CD4-positive, alpha-beta T cell treated with Interferon gamma for 1 hour (primary cell): ENCODE measurements at places on chromosomes 12 and 14.
A peak's percentile ranks its signal among the peaks of the same experiment; 100 is the strongest.

DNA sequence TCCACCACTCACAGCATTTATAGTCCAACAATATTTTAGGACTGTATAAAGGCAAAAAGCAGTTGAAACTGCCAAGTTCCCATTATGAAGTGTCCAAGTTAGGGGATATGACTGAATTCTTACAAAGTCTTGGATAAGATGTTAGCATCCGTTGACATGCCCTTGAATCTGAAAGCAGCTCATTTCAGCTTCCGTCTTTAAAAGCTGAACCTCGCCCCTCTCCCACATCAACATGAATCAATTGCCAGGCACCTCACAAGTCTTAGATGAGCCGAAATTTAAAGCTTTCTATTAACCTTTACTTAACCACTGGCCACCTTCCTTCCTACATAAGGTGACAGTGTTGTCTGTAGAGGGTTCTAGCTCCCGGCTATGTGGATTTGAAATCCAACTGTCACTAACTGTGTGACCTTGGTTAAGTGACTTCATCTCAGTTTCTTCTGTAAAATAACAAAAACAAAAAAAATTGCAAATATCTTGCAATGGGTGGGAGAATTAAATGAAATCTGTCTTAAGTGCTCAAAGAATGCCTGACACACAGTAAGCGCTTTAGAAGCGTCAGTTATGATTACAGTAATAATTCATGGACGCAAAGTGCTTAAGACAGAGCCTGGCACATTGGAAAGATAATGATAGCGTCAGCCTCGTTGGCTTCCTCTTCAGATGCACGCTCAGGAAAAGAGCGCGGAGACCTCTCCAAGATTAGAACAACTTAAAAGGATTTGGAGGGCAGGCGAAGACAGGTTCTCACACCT, 1.2 kb downstream of the PPP1CC start:
- no peak for DNase-seq

- DNase-seq = no peak
Measured at GRCh38 chr12:67957383-67957782, 31.9 kb upstream of the IFNG-AS1 start.

- DNase-seq = no peak
Measured at GRCh38 chr12:32697445-32697844, 18.3 kb downstream of the DNM1L start.

DNA sequence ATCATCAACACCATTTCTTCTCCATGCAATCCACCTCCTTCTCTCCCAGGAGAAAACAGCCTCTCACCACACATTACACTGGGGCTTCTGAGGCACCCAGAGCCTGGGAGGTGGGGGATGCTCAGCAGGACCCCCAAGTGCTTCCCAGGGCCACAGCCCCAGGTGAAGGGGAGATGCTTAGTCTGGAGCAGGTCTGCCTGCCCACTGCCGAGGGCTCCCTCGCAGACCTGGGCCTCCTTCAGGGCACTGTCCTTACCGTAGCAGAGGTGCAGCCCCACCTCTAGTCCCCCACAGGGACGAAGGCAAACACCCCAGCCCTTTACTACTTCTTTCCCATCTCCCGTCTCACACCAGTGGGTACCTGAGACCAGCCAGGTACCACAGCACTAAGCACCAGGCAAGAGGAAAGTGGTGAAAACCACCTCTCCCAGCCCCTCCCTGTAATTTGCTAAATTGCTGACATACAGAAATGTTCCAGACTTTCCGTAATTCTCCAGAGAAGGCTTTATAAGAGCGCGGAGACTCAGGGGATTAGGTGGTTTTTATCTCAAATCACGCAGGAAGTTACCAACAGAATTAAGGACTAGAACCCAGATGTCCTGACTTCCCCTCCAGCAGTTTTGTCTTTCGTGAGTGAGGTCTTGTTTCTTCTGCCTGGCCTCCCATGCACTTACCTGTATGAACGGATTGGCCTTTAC, 59.0 kb downstream of the PLEKHG3 start:
- DNase-seq = no peak

GRCh38 chr12:45122768-45123380, 72.0 kb upstream of the DBX2 start:
- no peak for DNase-seq

- DNase-seq = no peak
Measured at GRCh38 chr12:122192441-122192840, 9.5 kb downstream of the LRRC43 start.

GRCh38 chr12:24803430-24804245, 145.3 kb downstream of the BCAT1 start:
- no peak for DNase-seq

DNA sequence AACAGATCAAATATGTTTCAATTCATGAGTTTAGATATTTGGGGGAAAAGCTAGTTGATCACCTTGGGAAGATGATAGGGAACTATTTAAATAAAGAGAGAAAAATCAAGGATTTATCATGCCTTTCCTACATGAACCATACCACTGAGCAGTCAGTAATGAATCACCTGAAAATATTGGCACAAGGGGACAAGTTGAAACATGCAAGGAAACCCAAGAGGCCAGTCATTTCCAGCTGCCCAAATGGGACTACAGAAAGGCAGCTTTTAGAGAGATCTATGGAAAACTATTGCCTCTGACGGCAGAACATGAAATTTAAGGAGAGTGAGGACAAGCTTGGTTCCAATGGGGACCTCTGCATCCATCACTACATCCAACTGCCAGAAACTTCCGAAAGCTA, 14.1 kb upstream of the ETV6 start:
- DNase-seq = no peak

GRCh38 chr14:95197551-95197950, 40.2 kb upstream of the DICER1 start:
- DNase-seq = no peak

- no peak for DNase-seq
Measured at GRCh38 chr14:55582746-55583145, 2.7 kb downstream of the KTN1 start.

- no peak for DNase-seq
Measured at GRCh38 chr12:57133013-57133569, 4.8 kb downstream of the LRP1 start.

DNA sequence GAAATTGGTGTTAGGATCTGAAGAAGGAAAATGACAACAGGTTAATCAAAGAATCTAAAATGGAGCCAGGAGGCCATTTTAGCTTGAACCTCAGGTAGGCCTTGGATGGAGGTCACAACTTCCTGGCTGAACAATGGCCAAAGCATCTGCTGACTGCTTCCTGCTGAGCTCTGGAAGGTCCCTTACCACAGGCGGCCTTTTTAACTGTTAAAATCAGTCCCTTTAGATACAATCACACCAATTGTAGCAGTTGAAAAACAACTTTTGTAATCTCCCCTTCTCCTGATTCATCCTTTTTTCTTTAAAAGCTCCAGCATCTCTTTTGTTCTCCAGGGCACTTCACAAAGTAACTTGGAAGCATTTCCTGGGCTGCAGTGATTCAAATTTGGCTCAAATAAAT, 388.8 kb downstream of the PDZRN4 start:
- no peak for DNase-seq

GRCh38 chr12:131332224-131332623, 378.5 kb downstream of the ADGRD1 start:
- DNase-seq = no peak

DNA sequence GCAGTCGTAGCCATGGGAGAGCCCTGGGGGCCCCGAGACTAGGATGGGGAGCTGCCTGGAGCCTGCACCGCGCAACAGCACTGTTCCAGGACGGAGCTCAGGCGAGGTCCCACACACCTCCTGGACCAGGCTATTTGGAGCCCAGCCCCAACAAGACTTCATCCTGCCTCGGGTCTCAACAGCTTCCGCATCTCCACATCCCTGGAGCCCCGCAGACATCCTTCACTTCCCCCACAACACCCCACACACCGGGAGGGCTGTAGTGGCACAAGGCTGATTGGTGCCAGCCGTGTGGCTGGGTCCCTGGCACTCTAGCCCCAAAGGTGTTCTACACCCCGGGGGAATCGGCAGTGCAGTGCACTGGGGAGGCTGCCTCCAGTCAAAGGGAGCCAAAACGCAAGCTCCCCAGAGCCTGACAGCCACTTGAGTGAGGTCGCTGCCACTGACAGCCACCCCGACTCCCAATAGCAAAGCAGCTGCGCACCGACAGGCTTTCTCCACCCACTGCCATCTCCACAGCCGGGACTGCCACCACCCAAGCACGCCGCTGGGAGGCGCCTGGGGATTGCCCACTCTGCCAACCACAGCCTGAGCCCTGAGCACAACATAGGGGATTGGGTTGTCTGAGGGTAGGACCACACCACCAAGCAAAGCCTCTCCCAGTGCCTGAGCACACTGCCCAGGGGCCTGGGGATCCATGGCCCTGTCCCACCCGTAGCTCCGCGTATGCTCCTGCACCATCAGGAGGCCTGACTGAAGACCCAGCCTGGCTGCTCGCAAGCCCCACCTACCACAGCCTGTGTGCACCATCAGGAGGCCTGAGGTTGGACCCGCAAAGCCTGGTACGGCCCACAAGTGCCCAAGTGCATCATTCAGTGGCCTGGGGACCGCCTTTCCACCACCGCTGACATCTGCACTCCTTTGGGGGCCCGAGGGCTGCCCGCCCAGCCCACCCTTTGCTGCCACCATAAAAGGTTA, 13.2 kb upstream of the KLRF1 start:
- peak; percentile 91 for DNase-seq

DNA sequence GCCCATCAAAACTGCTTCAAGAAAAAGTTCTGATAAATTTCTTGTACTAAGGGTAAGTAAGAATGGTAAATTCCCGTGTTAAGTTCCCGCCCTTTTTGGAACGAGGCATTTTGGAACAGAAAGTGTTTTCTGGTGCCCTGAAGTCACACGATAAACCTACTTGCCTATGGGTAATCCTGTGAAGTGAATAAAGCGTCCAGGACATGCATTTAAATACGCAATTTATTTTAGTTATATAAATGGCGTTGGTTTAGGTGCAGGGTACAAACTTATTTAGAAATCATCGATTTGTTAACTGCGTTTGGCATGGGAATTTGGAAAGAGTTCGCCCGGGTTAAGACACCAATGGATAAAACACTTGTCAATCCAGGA, 715 bp upstream of the RAP1B start:
- DNase-seq = no peak
